Activated T-helper 17 cell treated with anti-CD3 and anti-CD28 coated beads, Interleukin-2, amount 50 U/mL, for 72 hours (primary cell): ENCODE measurements at places on chromosomes 5 and 9.

DNA sequence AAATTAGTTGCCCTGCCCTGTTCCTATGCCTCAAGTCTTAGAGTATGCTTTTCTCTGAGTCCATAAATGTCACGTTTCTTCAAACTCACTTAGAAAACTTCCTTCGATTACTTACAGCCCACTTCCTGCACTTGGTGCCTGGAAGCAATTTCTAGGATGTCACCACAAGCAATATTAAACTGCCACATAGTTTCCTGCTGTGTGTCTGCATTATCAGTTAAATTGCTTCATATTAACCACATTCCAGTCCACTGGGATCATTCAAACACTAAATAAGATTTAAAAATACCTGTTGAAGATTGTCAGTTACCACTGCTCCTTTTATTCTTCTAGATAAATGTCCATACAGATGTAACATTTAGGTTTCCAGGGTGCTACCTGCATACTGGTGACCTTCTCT, 4.1 kb downstream of the DENND1A start:
- no peak for ATAC-seq

GRCh38 chr5:15806613-15807012, 306.6 kb downstream of the FBXL7 start:
- ATAC-seq = no peak

DNA sequence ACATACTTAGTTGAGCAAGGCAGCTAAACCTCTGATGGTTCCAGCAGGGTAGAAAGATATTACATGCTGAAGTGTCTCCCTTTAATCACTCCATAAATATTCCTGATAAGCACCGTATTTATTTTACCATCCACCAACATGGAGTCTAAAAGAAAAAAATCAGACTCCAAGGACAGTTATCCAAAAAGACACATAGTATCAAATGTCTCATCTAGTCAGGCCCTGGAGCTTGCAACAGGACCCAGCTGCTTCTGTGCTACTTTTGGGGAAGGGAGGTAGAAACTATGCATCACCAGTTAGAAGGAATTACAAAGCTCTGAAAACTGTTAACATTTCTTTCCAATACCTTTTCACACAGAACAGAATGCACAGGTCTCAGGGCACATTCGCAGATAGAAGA, 88.1 kb downstream of the S1PR3 start:
- ATAC-seq = no peak

DNA sequence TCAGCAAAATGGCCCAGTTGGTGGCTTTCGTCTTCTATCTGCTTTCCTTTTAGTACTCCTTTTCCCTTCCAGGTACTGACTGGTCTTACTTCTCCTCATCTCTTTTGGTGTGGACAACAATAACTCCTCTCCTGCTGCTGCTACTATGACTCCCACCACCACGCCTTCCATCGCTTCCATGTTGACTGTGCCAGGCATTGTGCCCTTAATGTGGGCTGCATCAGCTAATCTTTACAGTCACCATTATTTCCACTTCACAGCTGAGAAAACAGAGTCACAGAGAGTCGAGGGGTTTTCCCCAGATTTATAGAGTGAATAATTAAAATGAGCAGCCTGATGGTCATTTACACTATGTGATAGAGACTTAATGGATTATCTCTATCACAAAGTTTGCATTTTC, 184.9 kb upstream of the IL12B start:
- peak; percentile 17 for ATAC-seq

DNA sequence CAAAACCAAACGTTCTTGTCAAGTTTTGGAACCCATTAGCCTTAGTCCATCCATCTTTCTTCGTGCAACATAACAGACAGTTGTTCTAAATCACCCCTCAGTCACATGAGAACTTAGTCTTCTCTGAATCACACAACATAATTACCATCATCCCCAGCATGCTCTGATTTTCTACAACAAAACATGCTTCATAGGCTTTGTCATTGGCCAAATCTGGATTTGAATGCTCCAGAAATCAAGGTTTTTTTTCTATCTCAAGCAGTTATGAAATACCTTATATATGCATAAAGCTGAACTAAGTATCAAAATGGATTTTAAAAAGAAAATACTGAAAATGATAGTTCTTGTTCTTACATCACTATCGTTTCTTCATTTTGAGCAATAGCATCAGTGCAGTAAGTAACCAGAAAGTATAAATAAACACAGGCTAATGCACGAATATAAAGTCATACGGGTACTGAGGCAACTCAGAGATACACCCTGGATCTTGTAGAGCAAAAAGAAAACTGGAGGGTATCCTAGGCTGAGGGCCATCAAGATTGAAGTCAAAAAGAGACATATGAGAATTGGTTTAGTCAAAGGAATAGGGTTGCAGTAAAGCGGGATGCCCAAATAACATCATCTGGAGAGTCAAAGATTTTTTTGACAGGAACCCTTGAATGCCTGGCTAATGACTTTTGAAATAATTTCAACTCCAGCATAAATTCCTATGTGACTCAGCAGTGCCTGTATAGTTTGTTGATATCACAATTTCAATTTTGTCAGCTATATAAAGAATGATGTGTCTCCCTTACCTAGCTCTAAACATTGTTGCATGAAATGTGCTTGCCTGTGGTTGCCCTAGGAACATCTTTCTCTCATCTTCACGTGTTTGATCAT, 164.7 kb downstream of the ADAMTSL1 start:
- no peak for ATAC-seq

DNA sequence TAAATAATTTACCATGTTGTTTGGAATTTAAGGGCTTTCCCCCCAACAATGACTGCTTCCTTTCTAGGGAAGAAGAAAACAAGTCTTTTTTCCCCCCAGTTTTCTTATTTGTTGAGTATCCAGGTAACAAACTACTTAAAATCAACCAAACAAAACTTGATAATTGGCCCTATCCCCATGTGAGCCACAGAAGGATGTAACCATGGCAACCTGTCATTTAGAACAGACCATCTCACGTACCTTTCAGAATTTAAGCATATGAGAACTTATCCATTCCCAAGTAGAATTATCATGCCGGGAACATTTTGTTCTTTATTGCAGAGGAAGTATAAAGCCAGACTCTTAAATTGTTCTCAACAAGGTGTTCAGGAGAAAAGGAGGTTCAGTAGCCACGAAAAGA, 392.3 kb downstream of the CETN3 start:
- no peak for ATAC-seq

- ATAC-seq = no peak
Observed at GRCh38 chr5:7377761-7378160, 18.2 kb upstream of the ADCY2 start.

DNA sequence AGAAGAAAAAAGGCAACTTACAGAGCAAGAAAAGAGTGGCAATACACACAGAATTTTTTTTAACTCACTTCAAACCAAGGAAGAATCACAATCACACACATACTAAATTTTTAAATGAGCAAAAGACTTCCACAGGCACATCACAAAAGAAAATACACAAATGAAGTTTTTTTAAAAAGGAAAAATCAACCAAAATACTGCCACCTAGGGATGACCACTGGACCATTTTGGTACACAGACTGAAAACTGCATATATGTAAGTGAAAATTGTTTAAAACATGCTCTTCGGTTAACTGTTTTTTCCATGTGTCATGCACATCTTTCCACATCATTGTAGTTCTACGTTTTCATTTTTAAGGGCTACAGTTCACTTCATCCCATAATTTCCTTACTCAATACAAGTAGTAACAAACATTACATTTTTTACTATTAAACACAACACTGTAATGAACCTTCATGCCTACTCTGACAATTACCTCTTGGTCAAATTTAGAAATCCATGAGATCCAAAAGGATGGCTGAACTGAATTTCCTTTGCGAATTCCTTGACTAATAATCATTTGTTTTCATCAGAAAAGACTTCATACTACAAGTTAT, 79.0 kb downstream of the FBXW11 start:
- no peak for ATAC-seq

- ATAC-seq = peak; percentile 41
Observed at GRCh38 chr5:129771058-129771838, 23.4 kb downstream of the MINAR2 start.

DNA sequence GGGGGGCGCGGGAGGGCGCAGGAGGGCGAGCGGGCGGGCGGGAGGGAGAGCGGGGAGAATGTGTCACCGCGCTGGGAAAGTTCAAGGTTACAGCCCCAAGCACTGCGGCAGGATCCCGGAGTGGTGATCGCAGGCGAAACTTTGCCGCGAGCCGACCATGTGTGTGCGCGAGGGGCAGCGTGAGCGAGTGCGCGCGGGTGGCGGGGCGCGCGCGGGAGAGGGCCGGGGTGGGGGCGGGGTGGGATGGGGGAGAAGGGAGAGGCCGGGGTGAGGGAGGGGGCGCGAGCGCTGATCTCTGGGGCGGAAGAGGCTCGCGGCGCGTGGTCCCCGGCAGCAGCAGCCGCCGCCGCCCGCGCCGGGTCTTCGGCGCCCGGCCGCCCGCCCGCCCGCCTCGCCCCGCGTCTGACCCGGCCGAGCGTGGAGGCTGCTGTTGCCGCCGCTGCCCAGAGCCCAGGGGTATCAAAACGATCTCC, at the start of gene NFIB:
NFIB (minus strand) TSS at position 191 of the 473 bp plus-strand sequence. CDS start 630 bp downstream, outside the sequence.
- ATAC-seq = peak; percentile 31

DNA sequence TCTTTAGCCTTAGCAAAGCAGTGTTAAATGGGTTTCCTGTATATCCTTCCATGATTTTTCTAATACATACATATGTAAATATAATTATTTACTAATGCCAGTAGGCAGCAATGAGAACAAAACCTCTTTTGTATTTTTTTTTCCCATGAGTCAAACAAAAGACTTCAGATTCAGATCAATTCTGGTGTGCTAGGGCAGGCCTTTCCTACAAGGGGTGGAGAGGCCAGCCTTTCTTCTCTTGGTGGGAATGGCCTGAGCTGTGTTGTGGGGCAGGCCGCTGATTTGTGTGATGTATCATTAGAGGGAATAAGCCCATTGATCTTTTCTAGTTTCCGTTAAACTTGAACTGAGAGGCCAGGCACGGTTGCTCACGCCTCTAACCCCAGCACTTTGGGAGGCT, 115.5 kb upstream of the DMRT1 start:
- ATAC-seq = no peak

DNA sequence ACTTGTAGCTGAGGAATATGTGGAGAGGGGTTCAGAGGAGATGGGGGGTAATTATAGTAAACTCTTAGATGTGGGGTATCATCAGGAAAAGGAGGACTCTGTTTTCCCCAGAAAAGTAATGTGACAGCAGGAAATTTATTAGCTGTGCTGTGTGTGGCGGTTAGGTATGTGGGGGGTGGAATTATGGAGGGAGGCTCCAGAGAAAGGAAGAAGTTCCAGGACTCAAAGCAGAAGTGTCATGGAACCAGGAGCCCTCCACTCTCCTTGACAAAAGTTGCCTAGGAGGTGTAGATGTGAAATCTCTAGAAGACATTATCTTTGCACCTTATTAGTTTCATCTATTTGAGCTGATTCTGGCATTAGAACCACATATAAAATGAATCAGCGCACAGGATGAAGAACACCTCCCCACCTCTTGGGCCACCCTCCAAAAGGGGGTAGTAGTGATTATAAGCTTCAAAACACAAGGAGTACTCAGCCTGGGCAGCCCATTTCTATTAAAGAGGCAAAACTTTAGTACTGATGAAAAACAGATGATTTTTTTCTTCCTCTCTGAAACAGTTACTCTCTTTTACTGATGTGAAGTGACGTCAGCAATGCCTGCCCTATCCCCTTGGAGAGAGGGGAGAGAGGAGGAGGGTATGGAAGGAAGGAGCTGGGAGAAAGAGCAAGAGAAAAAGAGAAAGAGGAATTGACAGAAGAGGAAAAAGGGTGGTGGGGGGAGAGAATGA, 18.2 kb downstream of the NR2F1 start:
- no peak for ATAC-seq

- no peak for ATAC-seq
Observed at GRCh38 chr5:4081466-4081865, 485.8 kb downstream of the IRX1 start.

- ATAC-seq = no peak
Observed at GRCh38 chr5:84265130-84265529, 119.5 kb downstream of the EDIL3 start.

DNA sequence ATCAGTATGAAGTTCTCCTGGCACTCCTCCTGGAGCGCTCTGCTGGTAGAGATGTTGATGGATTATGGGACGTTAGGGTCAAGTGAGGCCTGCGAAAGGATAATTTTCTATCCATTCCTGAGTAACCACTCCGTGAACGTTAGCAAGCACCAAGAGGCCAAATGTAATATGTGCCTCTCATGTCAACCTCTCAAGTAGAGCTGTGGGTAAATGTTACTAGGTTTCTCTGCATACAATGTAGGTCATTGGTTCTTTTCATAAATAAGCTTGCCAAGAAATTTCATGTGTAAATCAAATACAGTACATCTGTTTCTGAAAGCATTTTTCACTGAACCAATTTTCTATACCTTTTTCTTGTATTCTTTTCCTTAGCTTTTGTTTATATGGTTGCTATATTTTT, 126.3 kb downstream of the KDM4C start:
- no peak for ATAC-seq

DNA sequence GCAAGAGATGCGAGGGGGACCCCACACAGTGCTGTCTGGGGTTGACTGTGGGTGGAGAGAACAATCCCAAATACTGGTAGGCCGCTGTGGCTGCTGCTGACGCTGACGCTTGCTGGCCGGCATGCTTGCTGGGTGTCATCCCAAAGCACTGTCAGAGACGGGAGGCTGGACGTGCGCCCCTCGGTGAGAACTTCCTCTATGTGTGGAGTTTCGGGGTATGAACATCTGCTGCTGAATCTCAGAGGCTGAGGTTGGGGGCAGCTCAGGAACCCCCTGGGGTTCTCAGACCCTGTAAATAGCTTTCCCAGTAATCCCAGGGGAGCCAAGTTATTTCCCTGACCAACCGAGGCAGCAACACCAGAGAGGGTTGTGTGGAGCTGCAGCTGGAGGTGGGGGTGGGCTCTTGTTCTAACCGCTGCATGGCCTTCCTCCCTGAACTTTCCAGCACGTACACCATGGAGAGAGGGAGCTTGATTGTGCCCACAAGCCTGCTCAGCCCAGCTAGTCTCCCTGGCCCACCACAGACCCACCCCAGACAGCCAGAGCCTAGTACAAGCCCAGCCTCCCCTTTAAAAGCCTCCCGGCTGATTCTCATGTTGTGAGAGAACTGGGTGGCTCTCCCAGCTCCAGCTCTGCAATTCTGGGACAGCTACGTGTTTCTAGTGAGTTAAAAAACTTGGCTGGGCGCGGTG, 21.8 kb upstream of the SLC12A7 start:
- ATAC-seq = no peak

DNA sequence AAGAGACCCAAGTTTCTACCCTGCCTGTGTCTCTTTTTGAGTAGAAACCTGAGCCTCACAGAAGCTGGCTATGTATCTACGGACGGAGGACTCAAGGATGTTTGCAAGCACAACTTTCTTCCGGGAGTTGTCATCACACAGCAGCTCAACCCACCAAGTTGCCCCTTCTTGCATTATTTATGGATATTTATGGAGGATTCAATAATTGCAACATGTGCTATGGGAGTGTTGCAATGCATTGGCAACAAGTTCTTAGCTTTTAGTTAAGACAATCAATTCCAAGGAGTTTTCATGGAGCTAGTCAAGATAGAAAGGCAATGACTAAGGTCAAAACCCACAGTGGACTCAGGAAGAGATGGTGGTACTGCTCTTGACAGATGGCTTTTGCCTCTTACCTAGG, 336.9 kb downstream of the ENC1 start:
- ATAC-seq = no peak

DNA sequence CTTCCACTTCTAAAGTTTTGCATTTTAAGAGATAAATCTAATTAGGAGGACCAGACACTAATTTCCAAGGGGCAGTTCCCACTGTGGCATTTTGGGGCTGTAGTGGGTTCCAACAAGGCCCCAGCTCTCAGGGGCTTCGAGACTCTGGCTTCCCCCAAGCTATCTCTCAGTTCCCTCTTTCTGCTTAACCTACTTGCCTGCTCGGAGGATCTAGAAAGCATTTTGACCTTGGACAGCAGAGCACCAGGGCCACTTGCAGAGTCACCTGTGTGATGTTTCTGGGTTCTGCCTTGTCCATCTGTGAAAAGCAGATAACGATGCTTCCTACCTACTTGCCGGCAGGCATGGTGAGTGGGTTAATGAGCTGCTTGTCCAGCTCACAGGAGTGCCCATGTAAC, 175.4 kb downstream of the MED10 start:
- ATAC-seq = no peak
